ENCODE measurements at places on chromosomes 3 and 15. TPM values are rescaled to one million over a fixed set of nuclear protein-coding genes. Genes with fewer than 3 reads are reported as not detected.
A peak's percentile ranks its signal among the peaks of the same experiment; 100 is the strongest.

GRCh38 chr3:180571831-180572598, 29.9 kb upstream of the TTC14 start:
- H3K4me1 ChIP-seq = no peaks in the 10 kb centered on the region
- H3K36me3 ChIP-seq = no peaks in the 10 kb centered on the region
- no peak for DNase-seq
- H3K27ac ChIP-seq = no peak overlapping the region
- no peak overlapping the region for H3K4me3 ChIP-seq

DNA sequence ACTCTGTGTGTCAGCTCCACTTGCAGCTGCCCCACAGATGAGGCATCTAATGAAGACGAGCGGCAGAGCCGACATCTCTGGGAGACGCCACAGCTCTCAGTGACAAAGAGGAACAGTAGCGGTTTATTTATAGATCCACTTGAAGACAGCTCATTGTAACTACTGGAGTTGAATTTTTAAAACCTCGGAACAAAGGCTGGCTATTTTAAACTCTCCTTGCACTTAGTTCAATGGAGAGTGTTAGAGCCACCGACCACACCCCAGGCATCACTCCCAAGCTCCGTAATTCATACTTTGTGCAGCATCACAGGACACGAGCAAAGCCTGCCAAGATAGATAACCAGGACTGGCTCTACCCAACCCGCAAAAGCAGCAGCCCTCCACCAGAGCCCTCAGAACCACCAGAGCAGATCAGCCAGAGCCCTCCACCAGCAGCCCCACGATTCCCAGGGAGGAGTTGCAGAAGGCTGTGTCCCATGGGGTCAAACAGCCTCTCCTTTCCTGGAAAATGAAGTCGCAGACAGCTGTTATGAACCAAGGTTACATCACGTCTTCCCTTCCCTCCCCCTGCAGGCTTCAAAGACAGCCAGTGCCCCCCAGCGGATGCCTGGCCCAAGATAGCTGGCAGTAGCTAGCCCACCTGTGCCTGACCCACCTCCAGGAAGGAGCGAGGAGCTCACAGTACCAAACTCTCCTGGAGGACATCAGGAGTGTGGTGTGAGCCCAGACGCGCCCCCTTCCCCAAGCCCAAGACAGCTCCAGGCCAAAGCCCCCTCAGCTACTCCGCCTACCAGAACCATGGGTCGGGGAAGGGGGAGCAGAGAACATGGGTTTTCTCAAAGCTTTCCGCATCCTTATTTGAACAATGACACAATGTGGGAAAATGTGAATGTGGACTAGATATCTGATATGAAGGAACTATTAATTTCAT, 45.7 kb downstream of the POC1A start:
- no peaks in the 10 kb centered on the region for H3K4me1 ChIP-seq
- DNase-seq = no peak
- H3K4me3 ChIP-seq = no peak overlapping the region
- peaks cover 6% of the 10 kb centered on the region for H3K36me3 ChIP-seq
- no peak overlapping the region for H3K27ac ChIP-seq

DNA sequence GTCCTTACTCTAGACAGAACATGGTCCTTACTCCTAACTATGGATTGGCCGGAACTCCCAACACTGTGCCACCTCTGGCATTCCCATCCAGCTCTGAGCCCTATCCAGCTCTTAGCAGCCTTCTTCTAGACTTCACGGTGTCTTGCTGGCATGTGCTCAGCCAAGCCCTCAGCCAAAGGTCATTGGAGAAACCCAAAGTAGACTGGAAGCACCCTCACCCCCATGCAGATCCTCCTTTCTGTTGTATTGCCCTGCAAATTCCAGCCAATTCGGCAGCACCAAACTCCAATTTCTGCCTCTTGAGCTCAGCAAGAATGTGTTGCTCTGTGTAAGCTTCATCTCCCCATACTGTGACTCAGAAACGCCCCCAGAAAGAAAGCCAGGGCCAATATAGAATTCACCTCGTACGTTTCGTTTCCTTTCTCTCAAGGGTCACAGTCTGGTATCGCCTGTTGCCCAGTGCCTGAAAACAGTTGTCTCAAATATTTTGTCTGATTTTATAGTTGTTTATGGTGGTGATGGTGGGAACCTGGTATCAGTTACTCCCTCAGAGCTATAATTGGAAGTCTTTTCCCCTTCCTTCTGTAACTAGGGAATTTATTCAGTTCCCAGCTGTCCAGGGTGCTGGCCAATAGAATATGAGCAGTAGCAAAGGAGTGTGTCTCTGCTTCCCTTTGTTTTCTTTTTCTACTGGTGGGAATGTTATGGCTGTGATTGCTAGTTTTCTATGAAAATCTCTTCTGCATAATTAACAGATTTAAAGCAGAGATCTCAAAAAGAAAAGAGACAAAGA, 28.4 kb upstream of the EPHB3 start:
- no peak for DNase-seq
- no peaks in the 10 kb centered on the region for H3K4me1 ChIP-seq
- H3K27ac ChIP-seq = no peak overlapping the region
- peaks cover 15% of the 10 kb centered on the region for H3K27me3 ChIP-seq
- no peak overlapping the region for H3K4me3 ChIP-seq

- no peaks in the 10 kb centered on the region for H3K4me1 ChIP-seq
- no peak for DNase-seq
- H3K36me3 ChIP-seq = no peaks in the 10 kb centered on the region
- H3K27me3 ChIP-seq = peaks cover 4% of the 10 kb centered on the region
Observed at GRCh38 chr15:26178640-26179220, 315.6 kb upstream of the ATP10A start.

DNA sequence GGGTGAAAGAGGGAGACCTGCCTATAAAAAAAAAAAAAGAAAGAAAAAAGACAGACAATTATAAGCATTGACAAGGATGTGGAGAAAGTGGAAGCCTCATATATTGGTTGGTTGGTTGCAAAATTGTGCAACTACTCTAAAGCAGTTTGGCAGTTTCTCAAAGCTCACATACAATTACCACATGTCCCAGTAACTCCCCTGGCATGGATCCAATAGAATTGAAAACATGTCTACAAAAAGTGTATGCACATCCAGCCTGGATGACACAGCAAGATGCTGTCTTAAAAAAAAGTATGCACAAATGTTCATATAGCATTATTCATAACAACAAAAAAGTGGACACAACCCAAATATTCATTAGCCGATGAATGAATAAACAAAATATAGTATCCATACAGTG, 19.5 kb downstream of the SETMAR start:
- H3K27me3 ChIP-seq = no peaks in the 10 kb centered on the region
- no peak overlapping the region for H3K27ac ChIP-seq
- no peak for DNase-seq

- H3K27me3 ChIP-seq = no peaks in the 10 kb centered on the region
- H3K27ac ChIP-seq = peak overlapping the region; percentile 89
- peak; percentile 64 for DNase-seq
- no peaks in the 10 kb centered on the region for H3K36me3 ChIP-seq
- H3K4me3 ChIP-seq = peak overlapping the region; percentile 60
Observed at GRCh38 chr3:122100591-122101463, 45.7 kb downstream of the CD86 start.

- H3K36me3 ChIP-seq = no peaks in the 10 kb centered on the region
- no peak overlapping the region for H3K4me3 ChIP-seq
- DNase-seq = no peak
Observed at GRCh38 chr3:23779841-23780240, 25.9 kb upstream of the UBE2E1 start.

DNA sequence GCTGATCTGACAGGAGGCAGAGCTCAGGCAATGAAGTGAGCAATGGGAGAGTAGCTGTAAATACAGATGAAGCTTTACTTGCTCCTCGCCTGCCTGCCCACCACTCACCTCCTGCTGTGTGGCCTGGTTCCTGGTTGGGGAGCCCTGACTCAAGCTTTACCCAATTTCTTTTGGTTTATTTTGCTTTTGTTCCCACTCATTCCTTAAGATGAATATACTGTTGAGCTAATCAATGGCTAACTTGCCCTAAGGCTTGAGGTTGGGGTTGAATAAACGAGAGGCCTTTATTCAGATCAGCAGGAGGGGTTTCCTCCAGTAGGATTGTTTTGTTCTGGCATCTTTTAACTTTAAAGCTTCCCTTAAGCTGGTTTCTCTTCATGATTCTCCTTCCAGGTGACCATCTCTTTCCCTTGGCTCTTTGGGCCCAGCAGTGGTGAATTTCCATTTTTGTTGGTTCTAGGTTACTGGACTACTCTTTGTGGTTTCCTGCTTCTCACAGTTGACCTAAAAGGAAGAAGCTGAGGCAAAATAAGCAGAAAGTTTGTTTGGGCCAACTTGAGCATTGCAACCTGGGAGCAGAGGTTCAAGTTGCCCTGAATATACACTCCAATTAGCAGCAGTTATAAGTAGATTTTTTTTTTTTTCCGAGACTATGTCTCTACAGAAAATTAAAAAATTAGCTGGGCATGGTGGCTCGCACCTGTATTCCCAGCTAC, 44.4 kb downstream of the STARD9 start:
- H3K36me3 ChIP-seq = no peaks in the 10 kb centered on the region
- H3K4me1 ChIP-seq = peaks cover 3% of the 10 kb centered on the region
- H3K27ac ChIP-seq = no peak overlapping the region
- no peak for DNase-seq
- H3K27me3 ChIP-seq = no peaks in the 10 kb centered on the region
- H3K4me3 ChIP-seq = no peak overlapping the region

DNA sequence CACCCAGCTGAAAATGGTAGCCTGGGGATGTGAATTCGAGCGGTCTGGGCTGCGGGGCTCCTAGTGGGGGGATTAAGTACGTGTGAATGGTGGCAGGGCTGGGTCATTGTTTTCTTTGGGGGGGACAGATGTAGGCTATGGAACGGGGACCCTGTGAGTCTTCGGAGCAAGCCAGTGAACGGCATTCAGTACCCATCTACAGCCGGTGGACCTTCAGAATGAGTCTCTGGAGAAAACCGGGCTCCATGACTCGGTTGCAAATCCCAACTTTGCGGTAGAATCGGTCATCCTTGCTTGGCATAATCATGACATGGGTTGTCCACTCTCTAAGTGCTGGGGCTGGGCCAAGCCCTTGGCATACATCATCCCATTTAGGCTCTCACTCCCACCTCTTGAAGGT, 7.2 kb upstream of the EOMES start:
- peak overlapping the region; percentile 66 for H3K4me3 ChIP-seq
- no peaks in the 10 kb centered on the region for H3K36me3 ChIP-seq
- peaks cover 32% of the 10 kb centered on the region for H3K4me1 ChIP-seq
- H3K27ac ChIP-seq = no peak overlapping the region
- peaks cover 71% of the 10 kb centered on the region for H3K27me3 ChIP-seq
- peak; percentile 6 for DNase-seq

DNA sequence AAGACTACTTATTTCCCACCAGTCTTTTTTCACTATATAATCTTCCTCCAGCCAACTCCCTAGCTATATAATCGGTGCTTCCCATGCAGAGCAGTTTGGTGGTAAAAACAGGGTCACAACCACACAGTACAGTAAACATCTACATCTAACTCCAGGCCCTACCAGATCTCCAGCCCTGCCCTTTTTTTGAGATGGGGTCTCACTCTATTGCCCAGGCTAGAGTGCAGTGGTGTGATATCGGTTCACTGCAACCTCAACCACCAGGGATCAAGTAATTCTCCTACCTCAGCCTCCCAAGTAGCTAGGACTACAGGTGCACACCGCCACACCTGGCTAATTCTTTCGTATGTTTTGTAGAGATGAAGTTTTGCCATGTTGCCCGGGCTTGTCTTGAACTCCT, 49.1 kb upstream of the TLE3 start:
- H3K27me3 ChIP-seq = peaks cover 24% of the 10 kb centered on the region
- peaks cover 13% of the 10 kb centered on the region for H3K4me1 ChIP-seq
- no peaks in the 10 kb centered on the region for H3K36me3 ChIP-seq
- DNase-seq = no peak
- no peak overlapping the region for H3K4me3 ChIP-seq

DNA sequence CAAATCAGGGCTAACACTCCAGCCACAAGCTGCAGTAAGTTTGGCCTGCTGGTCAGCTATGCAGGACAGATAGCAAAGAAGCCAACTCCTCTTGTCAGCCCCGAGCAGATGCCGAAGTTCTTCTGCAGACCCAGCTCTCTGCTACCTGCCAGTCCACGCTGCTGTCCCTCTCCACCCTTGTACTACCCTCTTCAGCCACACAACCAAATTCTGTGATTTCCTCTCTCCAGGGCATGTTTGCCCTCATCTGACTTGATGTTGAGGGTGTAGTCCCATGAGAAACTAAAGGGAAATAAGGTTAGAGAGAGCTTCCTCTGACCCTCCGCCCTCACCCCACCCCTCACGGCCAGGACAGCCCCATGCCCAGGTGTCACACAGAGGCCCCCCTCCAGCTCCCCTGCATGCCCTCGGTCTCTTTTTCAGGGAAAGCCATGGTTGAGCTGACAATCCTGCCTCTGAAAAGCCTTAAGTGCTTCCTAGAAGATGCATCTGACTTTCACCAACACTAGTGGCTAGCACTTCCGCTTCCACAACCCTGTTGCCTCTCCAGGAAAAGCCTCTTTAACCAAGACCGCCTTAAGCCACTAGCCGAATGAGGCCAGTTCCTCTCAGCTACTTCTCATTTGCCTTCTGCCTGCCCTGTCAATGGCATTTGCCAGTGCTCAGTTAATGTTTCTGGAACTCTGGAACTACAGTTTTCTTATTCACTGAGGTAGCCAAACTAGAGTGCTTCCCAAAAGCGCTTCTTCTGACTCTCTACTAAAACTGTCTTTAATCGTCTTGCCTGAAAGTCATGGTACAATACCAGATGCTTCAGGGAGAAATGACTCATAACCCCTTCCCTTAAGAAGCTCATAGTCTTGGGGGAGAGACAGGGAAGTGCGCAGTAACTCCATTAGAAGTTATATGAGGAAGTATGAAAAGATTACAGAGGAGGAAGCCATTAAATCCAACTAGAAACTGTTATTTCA, 300.4 kb upstream of the STT3B start:
- H3K36me3 ChIP-seq = peaks cover 9% of the 10 kb centered on the region
- H3K4me3 ChIP-seq = no peak overlapping the region
- H3K27me3 ChIP-seq = no peaks in the 10 kb centered on the region

- H3K27ac ChIP-seq = no peak overlapping the region
- peaks cover 54% of the 10 kb centered on the region for H3K4me1 ChIP-seq
- no peaks in the 10 kb centered on the region for H3K27me3 ChIP-seq
- no peak overlapping the region for H3K4me3 ChIP-seq
- no peak for DNase-seq
- no peaks in the 10 kb centered on the region for H3K36me3 ChIP-seq
Observed at GRCh38 chr15:31269816-31270575, 56.6 kb upstream of the KLF13 start.

DNA sequence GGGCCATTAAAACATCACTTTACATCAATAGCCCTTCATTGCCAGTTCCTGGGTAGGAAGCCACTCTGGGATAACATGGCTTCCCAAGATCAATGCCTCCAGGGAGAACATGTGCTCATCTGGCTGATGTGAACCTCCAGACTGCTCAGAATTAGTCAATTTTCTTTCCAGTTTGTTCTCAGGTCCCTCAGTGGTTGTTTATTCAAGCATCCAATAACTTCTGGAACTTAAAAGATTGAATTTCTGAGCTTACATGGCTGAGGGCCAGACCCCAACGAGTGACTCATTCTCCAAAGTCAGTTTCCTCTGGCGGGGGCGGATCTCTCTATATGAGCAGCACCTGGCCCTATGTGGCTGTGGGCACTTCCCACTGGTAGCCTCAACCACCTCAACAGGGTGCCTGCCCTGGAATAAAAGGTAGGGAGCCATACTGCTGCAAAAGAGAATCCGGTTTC, 34.0 kb downstream of the LYZL4 start:
- no peak overlapping the region for H3K4me3 ChIP-seq
- H3K4me1 ChIP-seq = peaks cover 4% of the 10 kb centered on the region
- H3K36me3 ChIP-seq = no peaks in the 10 kb centered on the region
- DNase-seq = peak; percentile 87

TOMM70 gene
- total RNA-seq = 54.1 TPM

DISP2 gene
- total RNA-seq = 0.04 TPM

CFAP91 gene
- total RNA-seq = 0.67 TPM

AHSG gene
- not detected for total RNA-seq

ADAMTS17 gene
- total RNA-seq = 0.57 TPM

ANKRD34C gene
- total RNA-seq = not detected

ZNF80 gene
- total RNA-seq = 0.23 TPM

EXD1 gene
- total RNA-seq = not detected

Measured in activated CD4-positive, alpha-beta T cell treated with anti-CD3 and anti-CD28 coated beads for 36 hours (primary cell).